Stimulated activated CD8-positive, alpha-beta memory T cell treated with anti-CD3 and anti-CD28 coated beads, Interleukin-4, amount 100 ng/mL, for 1 hour (primary cell): ENCODE measurements at places on chromosomes 1 and 21.

- no peak for DNase-seq
Measured at GRCh38 chr1:42851420-42851819, 5.0 kb downstream of the ZNF691 start.

- DNase-seq, result no peak
Measured at GRCh38 chr1:9019896-9020295, 6.3 kb downstream of the SLC2A7 start.

- no peak for DNase-seq
Measured at GRCh38 chr1:27136236-27136551, 18.7 kb downstream of the SLC9A1 start.

DNA sequence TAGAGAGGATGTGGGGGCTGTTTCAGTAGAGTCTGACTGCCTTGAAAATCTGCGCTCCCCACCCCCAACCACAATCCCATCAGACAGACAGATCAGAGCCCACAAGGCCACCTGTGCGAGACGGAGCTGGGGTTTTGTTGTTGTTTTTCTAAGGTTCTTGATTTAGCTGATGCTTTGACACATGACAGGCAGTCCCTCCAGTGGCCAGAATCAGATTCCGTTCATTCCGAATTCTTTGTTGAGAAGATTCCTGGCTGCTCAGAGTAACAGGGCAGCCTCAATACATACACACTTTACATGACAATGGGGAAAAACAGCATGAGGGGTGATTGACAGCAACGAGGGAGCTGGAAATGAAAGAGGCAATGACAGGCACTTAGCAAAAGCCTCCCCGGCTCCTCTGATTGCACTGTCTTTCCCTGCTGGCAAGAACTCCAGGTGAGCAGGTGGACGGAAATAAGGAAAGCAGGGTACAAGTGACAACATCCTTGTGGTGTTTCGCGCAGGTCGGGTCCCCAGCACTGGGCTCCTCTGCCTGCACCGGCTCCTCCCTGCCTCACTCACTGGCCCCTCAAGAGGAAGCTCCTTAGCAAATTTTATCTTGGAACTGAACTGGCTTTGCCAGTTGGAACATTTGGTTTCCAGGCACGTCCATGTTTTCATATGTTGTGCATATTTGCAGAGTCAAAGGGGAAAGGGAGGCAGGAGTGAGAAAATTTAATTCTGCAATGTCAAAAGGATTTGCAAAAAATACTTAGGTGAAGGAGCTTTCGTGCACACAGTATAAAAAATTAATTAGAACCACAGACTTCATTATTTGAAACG lies 148.7 kb downstream of the PGBD5 start:
- no peak for DNase-seq

DNA sequence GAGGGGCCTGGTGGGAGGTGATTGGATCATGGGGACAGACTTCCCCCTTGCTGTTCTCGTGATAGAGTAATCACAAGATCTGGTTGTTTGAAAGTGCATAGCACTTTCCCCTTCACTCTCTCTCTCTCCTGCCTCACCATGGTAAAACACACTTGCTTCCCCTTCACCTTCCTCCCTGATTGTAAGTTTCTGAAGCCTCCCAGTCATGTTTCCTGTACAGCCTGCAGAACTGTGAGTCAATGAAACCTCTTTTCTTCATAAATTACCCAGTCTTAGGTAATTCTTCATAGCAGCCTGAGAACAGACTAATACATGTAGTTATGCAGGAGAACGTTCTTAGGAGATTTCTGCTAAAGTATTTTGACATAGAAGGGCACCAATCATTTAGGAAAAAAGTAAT lies 59.9 kb upstream of the FBXO28 start:
- DNase-seq, result no peak

GRCh38 chr1:28928314-28928941 lies 14.1 kb downstream of the EPB41 start:
- no peak for DNase-seq

GRCh38 chr1:70353601-70354331 lies 756 bp downstream of the ANKRD13C start:
- no peak for DNase-seq

- no peak for DNase-seq
Measured at GRCh38 chr21:36587388-36587787, 107.5 kb upstream of the CLDN14 start.

GRCh38 chr1:62706985-62707743 lies 19.0 kb upstream of the DOCK7 start:
- no peak for DNase-seq

- no peak for DNase-seq
Measured at GRCh38 chr1:20708057-20708456, 9.8 kb downstream of the KIF17 start.

- DNase-seq, result no peak
Measured at GRCh38 chr1:235782601-235783000, 84.1 kb downstream of the LYST start.

- DNase-seq, result no peak
Measured at GRCh38 chr1:119286587-119287181, 81.9 kb upstream of the HAO2 start.

- DNase-seq, result no peak
Measured at GRCh38 chr1:36913484-36914060, 120.7 kb downstream of the GRIK3 start.

DNA sequence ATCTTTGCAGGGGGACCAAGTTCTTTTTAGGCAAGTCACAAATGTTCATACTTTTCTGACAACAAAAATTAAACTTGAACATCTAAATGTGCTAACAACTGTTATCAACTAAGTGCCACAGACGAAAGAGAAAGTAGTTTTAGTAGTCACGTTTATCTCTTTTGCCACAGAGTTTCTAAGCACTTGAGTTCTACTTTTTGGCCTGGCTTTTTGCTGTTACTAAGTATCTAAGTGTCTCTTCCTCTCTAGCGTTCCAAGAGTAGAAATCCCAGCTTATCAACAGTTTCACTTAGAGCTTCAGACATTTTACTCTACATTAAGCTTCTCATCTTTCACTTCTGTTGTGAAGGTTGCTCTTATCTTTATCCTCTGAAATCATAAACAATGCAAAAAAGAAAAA lies 34.2 kb downstream of the GATAD2B start:
- DNase-seq, result no peak

- DNase-seq, result no peak
Measured at GRCh38 chr1:19557609-19558051, 72.3 kb upstream of the CAPZB start.

- DNase-seq, result peak; percentile 10
Measured at GRCh38 chr1:223776075-223776814, 63.9 kb downstream of the CAPN2 start.

DNA sequence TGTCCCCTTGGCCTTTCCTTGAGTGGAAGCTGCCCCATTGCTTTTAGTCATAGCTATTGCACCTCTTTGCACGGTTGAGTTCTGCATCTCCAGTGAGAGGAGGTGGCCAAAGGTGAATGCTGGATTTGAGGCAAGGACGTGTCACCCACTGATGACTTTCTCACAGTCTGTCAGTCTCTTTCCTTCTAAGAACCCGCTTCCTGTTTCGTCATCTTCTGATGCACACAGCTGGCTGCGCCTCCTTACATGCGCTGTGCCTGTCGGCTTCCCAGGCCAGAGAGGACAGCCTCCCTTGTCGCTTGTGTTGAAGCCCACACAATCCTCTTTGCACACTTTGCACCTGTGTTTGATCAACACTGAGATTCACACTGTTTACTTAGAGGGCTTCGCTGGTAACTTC lies 41.8 kb upstream of the PWP2 start:
- peak; percentile 55 for DNase-seq

DNA sequence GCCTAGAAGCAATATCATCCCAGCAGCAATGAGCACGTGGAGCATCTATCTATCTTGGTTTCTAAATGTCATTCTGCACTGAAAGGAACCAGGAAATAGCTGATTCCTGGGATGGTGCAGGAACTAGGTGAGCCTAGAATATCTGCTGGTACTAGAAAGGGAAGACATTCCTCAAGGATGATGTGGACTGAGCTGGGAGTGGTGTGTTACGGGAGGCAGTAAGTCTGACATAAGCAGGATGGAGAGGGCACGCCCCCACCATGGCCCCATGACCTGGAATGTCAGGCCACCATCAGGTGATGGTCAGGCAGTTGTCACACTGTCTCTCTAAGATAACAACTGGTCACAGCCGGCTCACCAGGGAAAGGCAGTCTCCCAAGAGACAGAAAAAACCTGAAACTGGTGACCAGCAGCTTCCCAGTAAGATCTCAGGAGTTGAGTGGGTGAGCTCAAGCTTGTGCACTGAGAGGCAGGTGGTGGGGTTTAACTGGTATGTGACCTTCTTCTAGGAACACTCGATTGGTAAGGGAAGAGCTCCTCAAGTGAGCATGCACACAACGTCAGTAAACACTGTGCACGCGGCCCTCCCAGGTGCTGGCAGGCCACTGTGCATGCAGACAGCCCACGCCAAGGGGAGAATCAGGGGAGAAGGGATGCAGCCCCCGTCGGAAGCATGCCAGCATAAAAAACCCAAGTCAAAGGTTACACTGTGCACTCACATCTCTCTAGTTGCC lies 148.7 kb downstream of the ADSS2 start:
- DNase-seq, result no peak

DNA sequence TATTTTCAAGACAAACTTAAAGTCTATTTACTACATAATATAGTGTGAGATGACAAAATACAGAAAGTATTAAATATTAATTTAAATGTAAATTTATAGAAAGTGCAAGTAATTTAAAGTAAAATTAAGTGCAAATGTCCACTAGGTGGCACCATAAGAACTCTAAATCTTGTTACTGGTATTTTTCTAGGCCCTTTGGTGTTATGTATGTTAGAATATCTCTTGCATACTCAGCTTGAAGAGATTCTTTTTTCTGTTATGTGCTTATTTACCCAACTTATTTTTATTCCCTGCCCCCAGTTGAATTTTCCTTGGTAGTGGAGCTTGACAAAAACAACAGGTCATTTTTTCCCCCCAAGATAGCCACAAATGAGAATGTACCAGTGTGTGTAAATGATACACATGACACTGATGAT lies 71.5 kb downstream of the RPS6KC1 start:
- DNase-seq, result no peak

- peak; percentile 37 for DNase-seq
Measured at GRCh38 chr1:36400825-36401601, 3.3 kb upstream of the LSM10 start.

GRCh38 chr21:33976082-33977016 lies 60.7 kb upstream of the ATP5PO start:
- no peak for DNase-seq

GRCh38 chr1:201304126-201304525 lies 20.8 kb downstream of the PKP1 start:
- DNase-seq, result no peak

- DNase-seq, result no peak
Measured at GRCh38 chr21:15408089-15408488, 321.7 kb upstream of the USP25 start.
